ENCODE measurements at places on chromosomes 6 and 20.

- DNase-seq: no peak
Observed at GRCh38 chr6:26270486-26270861, 94.5 kb upstream of the BTN3A2 start.

DNA sequence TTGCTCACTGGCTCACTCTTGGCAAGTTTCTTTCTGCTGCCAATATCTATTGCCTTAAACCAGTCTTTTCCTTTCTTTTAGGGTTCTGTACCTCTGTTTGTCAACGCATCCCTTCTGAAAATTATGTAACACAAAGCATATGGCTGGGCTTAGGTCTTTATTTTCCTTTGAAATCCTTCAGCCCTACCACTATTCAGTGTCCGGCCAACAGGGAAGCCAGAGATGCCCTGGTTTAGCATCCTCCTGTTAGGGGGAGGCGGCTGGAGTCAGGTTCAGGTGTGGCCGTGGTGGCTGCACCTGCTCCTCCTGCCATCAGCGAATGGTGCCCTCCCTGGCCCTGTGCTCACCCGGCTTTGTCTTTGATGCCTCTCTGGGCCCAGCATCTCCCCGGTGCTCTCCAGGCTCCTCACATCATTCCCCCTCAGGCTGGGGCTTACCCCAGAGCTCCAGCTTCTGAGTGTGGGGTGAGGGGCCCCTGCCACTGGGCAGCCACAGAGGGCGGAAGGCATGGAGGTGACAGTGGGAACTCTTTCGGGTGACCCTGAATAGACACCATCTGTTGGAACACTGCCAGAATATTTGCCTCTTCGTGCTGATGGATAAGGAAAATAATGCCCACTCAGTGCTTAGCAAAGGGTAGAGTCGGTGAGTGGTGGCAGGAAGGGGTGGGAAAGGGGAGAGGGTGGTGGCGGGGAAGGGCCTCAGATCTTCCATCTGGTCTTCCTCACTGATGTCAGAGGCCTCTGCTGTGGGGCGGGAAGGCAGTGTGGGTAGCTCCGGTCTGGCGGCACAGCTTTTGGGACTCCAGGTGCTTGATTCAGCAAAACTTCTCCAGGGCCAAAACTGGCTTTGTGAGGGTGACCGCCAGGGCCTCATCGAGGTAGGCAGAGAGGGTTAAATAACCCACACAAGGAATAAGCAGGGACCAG, 97.2 kb downstream of the DACT2 start:
- DNase-seq: no peak

GRCh38 chr6:126873791-126874190, 244.7 kb upstream of the RSPO3 start:
- no peak for DNase-seq

- no peak for DNase-seq
Observed at GRCh38 chr6:37838219-37838921, 18.8 kb downstream of the ZFAND3 start.

DNA sequence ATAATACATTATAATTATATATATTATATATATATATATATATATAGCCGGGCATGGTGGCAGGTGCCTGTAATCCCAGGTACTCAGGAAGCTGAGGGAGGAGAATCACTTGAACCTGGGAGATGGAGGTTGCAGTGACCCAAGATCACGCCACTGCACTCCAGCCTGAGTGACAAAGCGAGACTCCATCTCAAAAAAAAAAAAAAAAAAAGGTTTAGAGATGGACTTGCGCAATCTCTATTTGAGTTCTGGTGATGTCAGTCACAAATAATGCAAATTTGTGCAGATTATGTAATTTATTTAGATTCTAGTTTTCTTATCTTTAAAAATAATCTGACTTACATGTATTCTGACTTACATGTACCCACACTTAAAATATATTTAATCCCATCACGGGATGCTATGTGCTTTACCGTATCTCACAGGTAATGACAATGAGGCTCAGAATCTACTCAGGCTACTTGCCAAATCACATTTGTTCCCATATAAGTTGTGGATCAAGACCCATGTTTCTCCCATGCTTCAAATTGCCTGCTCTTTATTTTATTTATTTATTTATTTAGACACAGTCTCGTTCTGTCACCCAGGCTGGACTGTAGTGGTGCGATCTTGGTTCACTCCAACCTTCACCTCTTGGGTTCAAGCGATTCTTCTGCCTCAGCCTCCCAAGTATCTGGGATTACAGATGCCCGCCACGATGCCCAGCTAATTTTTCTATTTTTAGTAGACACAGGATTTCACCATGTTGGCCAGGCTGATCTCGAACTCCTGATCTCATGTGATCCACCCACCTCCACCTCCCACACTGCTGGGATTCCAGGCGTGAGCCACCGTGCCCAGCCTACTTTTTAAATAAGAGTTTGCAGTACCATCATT, 7.6 kb upstream of the UST start:
- DNase-seq: no peak

- no peak for DNase-seq
Observed at GRCh38 chr6:79188885-79189480, 45.5 kb downstream of the HMGN3 start.
